Stimulated activated CD4-positive, alpha-beta T cell treated with anti-CD3 and anti-CD28 coated beads, Interleukin-1b, Interleukin-23, amount 100 ng/mL, for 1 hour (primary cell): ENCODE measurements at places on chromosomes 13 and 19.

DNA sequence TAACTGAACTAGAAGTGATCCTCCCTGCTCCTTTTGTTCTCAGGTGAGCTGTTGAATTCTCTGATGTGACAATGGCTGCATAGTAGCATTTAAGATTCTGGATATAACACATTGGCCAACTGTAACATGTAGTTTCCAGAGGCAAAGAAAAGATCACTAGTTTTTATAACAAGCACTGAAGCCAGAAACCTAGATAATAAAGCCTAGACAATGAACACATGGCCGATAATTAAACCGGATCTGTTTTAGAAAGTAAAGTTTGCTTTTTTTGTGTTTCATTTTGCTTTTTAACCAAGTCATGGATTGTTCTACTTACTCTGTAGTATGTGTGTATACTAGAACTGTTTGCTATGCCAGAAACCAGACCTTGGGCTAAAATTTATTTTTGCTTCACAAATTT lies 225.5 kb upstream of the KLHL1 start:
- DNase-seq = no peak

- no peak for DNase-seq
Observed at GRCh38 chr19:35229601-35230000, 1.1 kb upstream of the FAM187B start.

GRCh38 chr13:74134777-74135325 lies 647 bp upstream of the KLF12 start:
- no peak for DNase-seq

DNA sequence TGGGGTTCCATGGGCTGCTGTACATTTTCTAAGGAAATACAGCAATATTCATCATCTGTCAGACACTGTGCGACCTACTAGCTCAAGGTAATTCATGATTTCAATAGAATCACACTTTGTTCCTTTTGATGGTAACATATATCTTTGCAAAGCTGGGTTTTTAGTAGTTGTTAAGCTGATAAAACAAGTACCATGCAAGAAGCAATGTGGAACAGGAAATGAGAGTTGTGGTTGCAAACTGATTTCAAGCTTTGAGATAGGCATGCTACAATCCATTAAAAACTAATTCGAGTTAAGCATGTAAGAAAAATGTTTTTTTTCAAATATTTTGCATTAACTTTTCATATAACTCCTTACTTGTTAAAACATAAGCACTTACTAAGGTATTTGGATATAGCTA lies 6.8 kb upstream of the MBNL2 start:
- DNase-seq = no peak

GRCh38 chr13:107332188-107332587 lies 764.3 kb upstream of the ARGLU1 start:
- no peak for DNase-seq

DNA sequence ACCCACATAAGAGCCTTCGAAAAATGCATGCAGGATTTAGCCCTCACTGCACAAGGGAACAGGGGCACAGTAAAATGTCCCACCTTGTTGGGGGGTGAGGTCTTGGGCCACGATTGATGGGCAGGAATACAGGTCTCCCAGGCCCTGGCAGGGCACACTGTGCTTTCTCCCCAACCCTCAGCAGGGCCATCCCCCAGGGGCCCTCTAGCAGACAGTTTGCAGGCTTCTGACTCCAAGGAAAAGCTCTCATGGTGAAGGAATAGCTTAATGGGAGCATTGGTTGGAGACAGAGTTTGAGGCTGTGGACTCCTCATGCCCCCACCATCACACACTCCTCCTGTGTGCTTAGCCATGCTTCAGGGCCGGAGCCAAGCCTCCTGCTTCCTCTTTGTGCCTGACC lies 484.6 kb downstream of the ZNF536 start:
- no peak for DNase-seq

DNA sequence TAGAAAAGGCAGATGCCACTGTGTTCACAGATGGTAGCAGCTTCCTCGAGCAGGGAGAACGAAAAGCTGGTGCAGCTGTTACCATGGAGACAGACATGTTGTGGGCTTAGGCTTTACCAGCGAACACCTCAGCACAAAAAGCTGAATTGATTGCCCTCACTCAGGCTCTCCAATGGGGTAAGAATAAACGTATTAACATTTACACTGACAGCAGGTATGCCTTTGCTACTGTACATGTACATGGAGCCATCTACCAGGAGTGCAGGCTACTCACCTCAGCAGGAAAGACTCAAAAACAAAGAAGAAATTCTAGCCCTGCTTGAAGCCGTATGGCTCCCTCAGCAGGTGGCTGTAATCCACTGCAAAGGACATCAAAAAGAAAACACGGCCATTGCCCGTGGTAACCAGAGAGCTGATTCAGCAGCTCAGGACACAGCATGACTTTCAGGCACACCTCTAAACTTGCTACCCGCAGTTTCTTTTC lies 197.7 kb downstream of the ZNF737 start:
- DNase-seq = no peak

DNA sequence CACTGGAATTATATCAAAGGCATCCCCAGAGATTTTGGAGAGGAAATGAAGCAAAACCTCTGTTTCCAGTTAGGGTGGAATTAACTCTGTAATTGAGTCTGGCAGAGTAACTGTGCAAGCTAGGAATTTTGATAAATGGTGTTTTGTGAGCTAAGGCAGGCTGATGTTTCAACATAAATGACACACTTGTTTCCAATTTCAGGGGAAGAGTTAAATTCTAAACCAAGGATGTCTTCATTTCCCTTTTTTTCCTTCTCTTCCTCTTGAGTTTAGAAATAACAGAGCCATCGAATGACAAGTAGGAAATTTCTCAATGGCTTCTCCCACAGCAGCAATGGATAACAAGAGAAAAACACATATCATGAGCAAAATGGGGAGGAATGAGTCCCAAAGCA lies 131.2 kb downstream of the IRS2 start:
- DNase-seq = no peak

DNA sequence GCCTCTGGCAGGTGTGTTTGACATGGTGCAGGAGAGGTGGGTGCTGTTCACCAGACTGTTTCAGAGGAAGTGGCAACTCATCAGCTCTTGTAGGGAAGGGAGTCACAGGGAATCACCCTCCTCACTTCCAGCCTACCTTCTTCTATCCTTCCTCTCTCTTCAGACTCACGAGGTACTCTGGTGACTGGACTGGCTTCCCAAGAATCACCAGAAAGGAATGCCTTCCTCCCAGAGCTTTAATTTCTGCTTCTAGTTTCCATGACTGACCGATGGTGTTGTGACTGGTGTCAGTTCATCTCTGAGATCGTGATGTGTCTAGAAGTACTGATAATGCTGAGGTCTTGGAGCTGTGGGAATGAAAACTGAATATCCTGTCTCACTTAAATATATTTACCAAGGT lies 247.3 kb downstream of the KCTD12 start:
- DNase-seq = no peak

- no peak for DNase-seq
Observed at GRCh38 chr13:41614671-41615527, 157.5 kb downstream of the RGCC start.

DNA sequence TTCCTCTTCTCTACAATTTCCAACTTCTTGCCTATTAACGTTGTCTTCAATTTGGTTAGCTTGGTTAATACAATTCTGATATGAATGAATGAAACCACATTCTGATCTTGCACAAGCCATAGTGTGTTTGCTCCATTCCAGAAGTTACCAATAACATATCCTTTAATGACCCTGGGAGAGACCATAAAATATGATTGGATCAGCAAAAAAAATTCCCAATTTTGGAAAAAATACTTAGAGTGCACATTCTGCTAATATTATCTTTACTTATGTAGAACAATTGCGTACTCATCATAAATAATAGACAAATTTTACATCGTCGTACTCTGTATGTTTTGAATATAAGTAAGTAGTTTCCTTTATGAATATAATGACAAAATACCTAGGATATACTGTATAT lies 117.2 kb downstream of the SLITRK5 start:
- DNase-seq = no peak

- DNase-seq = no peak
Observed at GRCh38 chr13:21745307-21745706, 74.4 kb downstream of the FGF9 start.

DNA sequence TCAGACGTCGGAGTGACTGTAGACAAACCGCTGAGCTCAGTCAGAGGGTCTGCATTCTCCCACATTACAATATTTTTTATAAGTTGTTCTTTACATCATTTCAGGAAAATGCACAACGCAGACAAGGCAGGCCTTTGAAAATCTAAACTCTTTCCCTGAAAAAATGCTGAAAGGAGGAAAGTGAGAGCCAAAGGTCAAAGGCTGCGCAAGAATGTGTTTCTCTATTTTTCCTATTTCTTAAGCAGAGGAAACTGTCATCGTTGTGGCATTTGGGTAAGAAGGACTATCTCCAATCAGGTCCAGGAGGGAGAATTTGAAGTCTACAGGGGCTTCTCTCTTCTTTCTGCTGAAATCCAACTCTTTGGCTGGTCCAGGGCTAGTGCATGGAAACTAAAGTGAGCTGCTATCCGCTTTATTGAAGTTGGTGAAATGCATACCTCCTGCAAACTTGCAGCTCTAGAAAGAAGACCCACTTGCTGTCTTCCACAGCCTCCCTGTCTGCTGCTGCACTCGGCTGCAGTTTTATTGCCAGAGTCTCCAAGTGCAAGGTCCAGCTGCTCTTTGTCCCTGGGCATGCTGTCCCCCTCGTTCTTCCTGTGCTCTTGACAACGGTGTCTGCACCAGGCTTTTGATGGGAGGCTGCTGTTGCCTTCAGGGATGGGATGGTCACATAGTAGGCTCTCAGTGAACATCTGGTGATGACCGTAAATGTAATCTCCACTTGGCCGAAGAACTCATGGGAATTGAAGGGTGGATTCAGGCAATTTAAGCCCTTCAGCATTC lies 31.2 kb downstream of the ZNF536 start:
- no peak for DNase-seq

DNA sequence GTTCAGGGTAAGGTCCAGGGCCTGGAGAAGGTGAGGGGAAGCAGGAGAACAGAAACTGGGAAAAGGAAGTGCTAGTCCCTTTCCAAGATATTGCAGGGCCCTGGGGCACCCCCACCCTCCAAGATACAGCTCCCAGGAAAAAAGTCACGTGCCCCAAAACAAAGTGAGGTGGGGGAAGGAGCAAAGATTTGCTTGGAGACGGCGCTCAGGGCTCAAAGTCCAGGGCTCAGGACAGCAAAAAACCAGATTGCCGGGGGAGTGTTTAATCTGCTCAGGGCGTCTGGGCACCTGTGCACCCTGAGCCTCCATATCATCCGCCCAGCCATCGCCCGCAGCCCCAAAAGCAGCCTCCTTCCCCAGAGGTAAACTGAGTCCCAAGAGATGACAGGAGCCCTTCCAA lies 6.3 kb downstream of the SMIM24 start:
- no peak for DNase-seq

DNA sequence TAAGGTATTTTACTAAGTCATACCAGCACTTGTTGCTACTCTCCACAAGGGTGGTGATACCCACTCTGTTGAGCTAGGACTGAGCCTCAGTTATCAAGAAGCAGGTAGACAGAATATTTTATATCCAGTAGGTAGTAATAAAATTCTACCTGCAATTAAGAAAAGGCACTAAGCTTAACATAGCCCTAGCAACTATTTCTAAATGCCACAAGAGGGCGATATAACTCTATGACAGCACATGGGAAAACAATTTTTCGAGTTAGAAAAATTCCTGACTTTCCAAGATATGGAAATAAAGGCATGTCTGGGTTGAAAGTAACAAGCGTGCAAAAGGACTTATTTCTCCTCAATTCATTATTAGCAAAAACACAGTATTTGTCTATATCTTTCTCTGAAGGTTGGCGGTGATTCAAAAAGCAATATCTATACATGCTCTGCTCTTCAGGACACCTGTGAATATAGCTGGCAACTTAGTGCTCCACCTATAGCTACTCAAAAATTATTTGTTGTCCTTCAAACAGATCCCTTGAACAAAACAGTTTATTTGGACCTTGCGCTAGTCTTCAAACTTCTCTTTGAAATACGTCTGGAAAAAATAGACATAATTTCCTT lies 14.7 kb downstream of the CCDC169 start:
- no peak for DNase-seq

DNA sequence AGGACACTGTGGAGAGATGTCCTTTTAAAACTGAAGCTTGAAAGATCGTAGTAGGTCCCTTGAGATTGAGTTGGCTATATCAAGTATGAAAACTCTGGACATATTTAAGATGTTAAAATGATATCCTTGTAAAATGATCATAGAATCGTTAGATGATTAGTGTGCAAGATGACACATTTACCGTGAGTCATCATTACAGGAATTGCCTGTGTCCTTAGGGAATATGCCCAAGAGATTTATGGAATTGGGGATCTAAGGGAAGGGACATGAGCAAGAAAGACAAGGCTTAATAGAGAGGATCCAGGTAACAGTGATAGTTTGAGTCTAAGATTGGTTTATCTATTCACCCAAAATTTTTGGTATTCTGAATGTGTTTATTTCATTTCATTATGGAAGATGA lies 233.7 kb downstream of the GPC5 start:
- DNase-seq = no peak

DNA sequence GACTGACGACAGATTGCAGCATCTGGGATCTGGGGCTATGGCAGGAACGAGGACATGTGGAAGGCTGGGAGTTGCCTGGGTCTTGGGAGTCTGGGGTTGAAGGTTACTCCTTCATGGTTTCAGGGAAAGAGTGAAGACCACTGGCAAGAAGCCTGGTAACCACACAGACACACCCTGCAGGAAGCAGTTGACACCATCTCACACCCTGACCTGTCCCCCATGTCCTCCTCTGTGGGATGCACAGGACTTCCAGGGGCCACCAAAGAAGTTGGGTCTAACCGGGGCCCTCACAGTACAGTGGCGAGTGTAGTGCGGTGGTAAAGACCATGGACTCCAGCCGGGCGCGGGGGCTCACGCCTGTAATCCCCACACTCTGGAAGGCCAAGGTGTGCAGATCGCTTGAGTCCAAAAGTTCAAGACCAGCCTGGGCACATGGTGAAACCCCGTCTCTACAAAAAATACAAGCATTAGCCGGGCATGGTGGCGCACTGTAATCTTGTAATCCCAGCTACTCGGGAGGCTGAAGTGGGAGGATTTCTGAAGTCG lies 10.6 kb upstream of the FFAR2 start:
- no peak for DNase-seq

DNA sequence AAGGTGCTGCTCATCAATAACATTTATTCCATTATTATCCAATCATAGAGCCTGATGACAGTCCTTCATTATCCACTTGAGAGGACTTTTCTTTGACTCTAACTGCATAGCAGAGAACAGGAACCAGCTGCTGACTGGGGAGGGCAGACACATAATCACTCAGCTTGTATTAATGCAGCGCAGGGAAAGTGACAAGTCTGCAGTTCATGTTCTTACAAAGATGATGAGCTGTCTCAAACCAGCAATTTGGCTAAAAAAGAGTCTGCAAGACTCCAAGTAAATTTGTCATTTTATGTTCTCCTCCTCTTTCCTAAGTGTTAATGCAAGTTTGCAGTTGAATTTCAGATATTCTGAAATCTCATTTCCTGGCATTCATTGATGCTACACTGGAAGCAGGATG lies 40.0 kb upstream of the CBY2 start:
- no peak for DNase-seq

DNA sequence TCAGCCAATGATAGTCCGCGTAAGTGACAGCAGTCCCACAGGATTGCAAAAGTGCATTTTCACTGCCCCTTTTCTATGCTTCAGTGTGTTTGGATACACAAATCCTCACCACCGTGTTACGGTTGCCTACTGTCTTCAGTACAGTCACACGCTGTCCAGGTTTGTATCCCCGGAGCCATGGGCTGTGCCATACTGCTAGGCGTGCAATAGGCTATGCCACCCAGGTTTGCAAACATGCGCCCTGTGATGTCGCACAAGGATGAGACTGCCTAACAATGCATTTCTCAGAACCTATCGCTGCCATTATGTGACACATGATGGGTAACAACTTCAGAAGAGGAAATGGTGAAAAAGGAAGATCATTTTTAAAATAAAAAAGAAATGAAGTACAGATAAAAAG lies 16.8 kb upstream of the ADPRHL1 start:
- DNase-seq = no peak

- no peak for DNase-seq
Observed at GRCh38 chr19:21856773-21857514, 21.0 kb upstream of the ZNF43 start.
